Upper lobe of right lung (tissue), 1 donor: ENCODE measurements at places on chromosomes 16 and 17. TPM values are rescaled to one million over a fixed set of nuclear protein-coding genes. Genes with fewer than 3 reads are reported as not detected.

DNA sequence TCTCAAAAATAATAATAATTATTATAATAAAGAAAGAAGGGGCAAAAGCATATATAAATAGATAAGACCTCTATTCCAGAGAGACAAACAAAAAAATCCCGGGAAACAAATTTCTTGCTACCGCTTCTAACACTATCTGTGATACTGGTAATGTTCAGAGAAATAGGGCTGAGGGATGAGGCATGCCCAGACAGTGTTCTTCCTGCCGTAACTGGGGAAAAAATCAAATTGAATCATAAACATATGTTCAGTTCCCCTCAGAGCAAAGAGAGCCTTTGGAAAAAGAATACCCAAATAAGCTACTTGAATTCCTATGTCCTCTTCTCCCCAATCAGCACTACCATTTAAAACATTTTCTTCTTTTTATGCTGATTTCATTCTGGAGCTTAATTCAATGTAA is 688.0 kb downstream of the KCNJ2 start:
- DNase-seq = no peak

JPH3 gene
- total RNA-seq = 0.29 TPM

- no peak for DNase-seq
Measured at GRCh38 chr17:72604518-72604917, 483.7 kb downstream of the SOX9 start.

DNA sequence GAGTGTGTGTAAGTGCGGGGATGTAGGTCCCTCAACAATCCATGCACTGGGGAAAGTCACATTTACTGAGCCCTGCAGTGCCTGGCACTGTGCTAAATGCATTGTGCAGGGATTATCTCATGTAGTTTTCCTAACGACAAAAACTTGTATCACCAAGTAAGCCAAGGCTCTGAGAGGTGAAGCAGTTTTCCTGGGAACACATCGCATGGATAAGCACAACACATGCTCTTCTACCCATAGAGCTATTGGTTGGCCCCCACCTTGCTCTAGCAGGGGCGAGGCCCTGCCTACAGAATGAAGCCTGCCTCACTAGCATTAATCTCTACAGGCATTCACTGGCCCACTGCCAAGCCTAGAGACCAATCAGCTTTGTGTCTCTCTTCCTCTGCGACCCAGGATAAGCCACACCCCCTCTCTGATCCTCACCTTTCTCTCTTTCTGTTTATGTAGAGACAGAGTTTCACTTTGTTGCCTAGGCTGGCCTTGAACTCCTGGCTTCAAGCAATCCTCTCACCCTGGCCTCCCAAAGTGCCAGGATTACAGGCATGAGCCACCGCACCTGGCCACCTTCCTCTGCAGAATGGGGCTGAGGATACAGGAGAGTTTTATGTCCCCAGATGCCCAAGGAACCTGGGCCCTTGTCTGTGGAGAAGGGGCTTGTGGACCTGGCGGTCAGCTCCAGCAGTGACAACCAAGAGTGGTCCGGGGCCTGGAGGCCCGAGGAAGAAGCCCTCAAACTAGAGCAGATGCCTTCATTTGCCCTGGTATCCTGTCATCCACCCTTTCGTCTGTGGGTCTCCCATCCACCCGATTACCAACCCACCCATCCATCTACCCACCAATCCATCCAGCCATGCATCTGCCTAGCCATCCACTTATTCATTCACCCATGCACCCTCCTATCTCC is 12.8 kb downstream of the CDH16 start:
- DNase-seq = no peak

DNA sequence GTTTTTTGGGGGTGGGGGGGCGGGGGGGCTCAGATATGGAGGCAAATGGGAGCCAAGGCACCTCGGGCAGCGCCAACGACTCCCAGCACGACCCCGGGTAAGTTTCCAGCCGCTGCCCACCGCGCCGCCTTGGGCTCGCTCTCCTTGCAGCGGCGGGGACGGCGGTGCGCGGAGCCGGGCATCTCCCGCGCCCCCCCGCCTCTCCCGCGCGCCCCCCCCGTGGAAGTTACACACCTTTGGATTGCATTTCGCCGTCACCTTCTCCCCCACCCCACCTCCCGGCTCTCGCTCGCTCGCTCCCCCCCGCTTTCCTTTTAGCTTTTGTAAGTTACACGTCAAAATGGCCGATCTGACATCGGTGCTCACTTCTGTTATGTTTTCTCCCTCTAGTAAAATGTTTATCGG is 387 bp downstream of the MSI2 start:
- peak; percentile 70 for DNase-seq

DNA sequence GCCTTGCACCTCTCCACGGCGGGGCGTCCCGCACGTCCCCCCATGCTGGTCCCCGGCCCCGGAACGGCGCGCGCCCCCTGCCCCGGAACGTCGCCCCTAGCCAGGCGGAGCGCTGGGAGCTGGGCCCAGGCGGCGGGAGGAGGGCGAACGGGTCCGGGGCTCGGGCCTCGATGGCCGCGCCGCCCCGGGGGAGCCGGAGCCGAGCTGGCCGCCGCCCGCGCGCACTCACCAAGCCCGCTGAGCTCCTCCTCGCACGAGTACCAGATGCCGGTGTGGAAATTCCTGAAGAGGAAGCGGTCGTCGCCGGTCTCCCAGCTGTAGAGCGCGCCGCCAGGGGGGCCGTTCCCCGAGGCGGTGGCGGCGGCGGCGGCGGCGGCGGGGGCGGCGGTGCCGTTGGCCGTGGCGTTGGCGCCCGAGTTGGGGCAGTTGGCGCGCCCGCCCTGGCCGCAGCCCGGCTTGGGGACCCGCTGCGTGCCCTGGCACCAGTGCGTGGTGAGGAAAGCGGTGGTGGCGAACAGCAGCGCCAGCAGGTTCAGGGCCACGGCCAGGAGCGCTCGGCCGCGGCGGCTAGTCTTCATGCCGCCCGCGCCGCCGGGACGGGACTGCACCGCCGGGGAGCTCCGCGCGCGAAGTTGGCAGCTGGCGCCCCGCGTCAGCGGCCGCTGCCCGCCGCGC is 530 bp downstream of the GSG1L start:
- DNase-seq = no peak

GRCh38 chr17:77485089-77485833 is 344.5 kb downstream of the SEC14L1 start:
- DNase-seq = no peak

DNA sequence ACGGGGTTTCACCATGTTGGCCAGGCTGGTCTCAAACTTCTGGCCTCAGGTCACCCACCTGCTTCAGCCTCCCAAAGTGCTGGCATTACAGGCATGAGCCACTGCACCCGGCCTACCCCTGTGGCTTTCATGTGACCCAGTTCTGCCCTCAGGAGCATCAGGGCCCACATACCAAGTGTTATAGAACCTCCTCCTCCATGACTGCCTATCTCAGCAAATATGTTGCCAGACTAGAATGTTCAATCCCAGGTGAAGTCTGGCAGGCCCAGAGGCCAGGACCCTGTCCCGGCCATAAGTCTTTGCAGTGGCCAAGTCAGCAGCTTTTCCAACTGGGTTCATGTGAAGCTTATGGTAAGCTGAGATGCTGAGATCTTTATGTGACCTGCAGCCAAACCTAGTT is 9.8 kb upstream of the SMPD3 start:
- no peak for DNase-seq

MT1E gene
- 154 TPM for total RNA-seq

DNA sequence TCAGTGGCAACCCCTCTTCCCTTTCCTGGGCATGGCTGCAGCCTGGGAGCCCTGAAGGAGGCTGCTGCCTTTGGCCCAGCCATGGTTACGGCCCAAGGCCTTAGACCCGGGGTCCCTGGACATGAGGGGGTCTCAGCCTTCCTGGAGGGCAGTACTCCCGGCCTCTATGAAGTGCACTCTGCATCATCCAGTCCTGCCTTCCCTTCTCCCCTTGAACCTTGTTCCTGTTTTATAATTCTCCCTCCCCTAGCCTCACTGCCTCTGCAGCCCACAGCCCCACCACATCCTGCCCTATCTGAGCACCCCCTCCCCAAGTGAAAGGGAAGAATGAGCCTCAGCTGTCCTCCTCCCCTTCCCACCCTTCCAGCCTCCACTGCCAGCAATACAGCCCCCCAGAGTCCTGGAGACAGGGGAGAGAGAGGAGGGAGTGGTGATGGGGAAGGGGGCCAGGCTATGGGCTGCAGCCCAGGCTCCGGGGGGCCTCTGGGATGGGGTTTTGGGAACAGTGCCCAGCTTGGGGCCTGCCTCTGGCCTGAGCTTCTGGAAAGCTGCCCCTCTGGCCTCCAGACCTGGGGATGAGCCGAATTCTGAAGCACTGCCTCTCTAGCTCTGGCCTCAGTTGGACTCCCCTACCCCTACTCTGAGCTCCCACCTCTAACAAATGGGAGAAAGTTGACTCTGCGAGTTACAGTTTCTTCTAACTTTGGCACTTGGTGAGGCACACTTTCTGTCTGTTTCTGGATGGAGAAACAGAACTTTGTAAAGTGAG is 7.6 kb downstream of the CCR7 start:
- peak; percentile 58 for DNase-seq

- peak; percentile 85 for DNase-seq
Measured at GRCh38 chr16:19389246-19389645, 28.4 kb upstream of the TMC5 start.

DNA sequence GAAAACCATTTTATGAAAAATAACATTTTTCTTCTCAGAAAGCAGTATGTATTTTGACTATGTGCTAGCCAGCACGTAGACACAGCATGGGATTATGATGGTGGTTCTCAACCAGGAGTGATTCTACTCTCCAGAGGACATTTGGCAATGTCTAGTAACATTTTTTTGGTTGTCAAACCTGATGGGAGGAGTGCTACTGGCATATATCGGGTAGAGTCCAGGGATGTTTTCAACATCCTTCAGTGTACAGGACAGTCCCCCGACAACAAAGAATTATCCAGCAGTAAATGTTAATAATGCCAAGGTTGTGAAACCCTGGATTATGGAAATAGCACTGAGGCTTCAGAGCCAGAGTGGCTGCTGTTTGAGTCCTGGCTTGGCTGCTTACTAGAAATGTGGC is 27.7 kb downstream of the AP2B1 start:
- no peak for DNase-seq

DNA sequence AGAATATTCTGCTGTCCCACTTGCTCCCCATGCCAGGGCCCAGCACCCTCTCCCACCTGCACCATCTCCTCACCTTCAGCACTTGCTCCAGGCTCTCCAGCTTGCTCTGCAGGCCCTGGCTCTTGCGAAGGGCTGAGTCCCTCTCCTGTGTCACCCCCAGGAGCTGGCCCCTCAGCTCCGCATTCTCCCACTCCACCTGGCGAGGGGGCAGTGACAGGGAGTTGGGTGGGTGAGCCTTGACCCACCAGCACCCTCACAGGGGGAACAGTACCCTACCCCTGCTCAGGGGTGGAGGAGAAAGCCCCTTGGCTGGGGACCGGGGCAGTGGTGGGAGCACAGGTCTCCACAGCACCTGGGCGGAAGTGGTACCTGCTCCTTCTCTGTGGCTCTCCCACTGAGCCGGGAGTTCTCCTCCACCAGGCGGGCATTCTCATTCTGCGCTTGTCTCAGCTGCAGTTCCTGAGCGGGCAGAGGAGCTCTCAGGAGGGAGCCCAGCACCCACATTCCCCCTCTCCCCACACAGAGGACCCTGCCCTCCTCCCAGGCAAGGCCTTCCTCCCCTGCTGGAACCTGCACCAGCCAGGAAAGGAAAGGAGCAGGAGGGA is 5.9 kb downstream of the TSPOAP1 start:
- peak; percentile 59 for DNase-seq

DNA sequence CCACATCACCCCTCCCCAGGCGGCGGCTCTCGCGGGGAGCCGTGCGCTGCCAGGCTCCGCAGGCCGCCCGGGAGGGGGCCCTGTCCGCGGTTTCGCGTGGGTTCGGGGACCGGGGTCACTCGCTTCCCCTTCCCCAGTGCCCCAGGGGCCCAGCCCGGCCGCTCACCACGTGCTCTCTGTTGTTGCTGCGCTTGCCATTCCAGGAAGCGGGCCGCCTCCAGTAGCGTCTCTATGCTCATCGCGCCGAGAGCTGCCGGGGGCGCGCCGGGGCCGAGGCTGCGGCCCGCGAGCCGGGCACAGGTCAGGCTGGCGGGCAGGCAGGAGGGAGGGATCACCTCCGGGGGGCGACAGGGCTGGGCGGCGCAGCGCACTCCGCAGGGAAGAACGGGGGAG is 390 bp downstream of the MNT start:
- peak; percentile 89 for DNase-seq

DNA sequence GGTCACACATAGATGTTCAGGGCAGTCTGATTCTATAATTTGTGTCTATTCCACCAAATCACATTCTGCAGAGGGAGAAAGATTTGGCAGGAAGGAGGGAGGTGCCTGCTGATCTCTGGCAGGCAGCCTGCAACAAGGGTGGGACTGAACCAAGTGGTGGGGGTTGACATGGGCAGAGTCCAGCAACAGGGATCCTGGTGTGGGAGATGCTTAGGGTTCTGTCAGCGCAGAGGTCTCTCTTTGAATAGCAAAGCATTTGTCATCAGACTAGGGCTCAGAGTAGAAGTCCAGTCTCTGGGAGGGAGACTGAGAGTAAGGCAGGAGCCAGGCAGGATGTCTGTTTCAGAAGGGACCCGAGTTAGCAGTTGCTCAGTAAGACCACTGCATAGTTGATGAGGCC is 94.6 kb downstream of the UTP18 start:
- no peak for DNase-seq

CHD9NB gene
- total RNA-seq = 1.1 TPM

MT4 gene
- total RNA-seq = not detected

ZG16B gene
- total RNA-seq = not detected

- no peak for DNase-seq
Measured at GRCh38 chr17:10798332-10798749, 5.6 kb downstream of the TMEM238L start.

KRT9 gene
- not detected for total RNA-seq

CLEC10A gene
- total RNA-seq = 12.6 TPM

OR3A3 gene
- not detected for total RNA-seq

- no peak for DNase-seq
Measured at GRCh38 chr17:31415004-31415454, 23.6 kb downstream of the RAB11FIP4 start.

CD300C gene
- 8.2 TPM for total RNA-seq

PIK3R6 gene
- total RNA-seq = 2.7 TPM

GRCh38 chr17:10305398-10305797 is 67.4 kb downstream of the MYH13 start:
- DNase-seq = no peak

DNA sequence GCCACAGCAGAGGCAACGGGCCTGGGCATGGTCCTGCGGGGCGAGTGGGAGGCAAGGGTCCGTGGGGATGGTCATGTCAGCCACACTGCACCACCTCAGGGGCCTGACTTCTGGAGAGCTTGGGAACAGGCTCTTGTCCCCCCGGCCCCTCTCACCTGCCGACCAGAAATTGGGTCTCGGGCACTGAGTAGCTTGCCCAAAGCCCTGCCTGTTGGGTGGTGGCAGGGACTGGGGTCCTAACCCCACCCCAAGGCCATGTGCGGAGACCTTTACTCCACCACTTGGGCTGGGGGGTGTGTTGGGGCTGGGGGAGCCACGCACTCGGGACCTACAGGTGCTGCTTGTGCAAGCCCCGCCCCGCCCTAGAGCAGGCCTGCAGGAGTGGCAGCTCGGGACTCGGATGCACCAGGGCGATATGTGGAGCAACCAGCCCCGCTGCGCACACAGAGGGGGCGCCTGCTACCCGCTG is 24.2 kb upstream of the CHMP6 start:
- no peak for DNase-seq
